ENCODE measurements at places on chromosomes 5 and 9. TPM values are rescaled to one million over a fixed set of nuclear protein-coding genes. Genes with fewer than 3 reads are reported as not detected.

DNA sequence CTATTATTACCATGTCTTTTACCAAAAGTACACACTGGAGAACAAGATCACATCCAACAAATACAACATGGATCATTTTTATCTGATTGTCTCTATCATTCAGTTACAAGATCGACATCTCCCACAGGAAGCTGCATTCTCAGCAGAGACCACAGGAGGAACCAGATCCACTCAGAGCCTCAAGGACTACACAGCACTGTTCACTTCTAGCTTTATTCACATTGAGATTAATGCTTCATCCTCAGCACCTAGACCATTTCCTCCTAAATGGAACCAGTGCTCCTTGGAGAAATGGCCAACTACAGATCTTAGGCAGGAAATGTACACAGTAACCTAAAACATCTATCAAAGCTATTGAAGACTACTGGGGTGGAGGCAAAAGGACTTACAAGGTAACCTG is 13.3 kb upstream of the C5orf15 start:
- no peak for DNase-seq

GRCh38 chr9:76415154-76415553 is 20.9 kb upstream of the RFK start:
- DNase-seq, result no peak

DNA sequence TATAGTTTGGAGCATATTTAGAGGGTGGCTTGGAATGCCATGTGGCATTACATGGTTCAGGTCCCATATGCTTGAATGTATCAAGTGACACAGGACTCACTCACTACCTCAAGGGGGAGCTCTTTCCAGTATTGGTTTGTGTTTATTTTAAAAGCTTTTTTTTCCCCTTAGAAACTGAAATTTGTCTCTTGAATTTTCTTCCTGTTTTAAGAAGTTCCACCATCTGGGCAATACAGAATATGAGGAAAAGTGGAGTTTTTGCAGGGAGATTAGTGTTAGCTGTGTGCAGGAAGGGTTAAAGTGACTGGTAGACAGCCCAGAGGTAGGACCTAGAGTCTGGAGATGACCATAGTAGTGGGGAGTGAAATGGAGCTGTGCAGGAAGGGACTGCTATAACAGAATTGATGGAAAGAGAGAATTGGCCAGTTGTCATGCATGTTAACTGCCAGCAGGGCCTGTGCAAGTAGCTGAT is 36.6 kb downstream of the CTNNA1 start:
- DNase-seq, result no peak

DNA sequence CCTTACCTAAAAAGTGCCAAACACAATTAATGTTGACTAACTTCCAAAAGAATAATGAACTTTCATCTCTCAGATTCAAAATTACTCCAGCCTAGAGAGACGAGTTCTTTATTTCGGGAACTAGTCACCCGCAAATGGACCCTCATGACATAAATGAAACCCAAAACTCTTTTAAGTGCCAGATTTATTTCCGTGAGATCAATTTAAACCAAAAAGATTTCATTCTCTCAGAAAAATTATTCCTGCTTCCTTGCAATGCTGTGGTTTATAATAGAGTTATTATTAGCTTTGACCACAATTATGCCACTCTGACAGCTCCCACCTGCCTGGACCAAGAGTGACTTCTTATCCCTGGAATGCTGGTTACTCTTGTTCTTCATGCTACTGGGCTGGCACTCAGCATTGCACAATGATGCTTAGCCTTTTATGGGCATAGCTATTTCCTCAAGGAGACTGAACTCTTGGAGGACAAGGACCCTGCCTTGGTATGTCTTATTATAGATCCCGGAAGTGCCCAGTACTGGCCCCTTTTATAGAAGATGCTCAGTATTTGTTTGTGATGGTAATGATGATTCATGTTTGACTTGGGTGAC is 183.5 kb downstream of the SNX18 start:
- DNase-seq, result no peak

GRCh38 chr5:135466178-135467050 is 14.3 kb upstream of the TIFAB start:
- no peak for DNase-seq

GRCh38 chr9:110283751-110284150 is 27.4 kb upstream of the TXN start:
- no peak for DNase-seq

GRCh38 chr5:179311091-179311470 is 34.2 kb downstream of the ADAMTS2 start:
- no peak for DNase-seq

DNA sequence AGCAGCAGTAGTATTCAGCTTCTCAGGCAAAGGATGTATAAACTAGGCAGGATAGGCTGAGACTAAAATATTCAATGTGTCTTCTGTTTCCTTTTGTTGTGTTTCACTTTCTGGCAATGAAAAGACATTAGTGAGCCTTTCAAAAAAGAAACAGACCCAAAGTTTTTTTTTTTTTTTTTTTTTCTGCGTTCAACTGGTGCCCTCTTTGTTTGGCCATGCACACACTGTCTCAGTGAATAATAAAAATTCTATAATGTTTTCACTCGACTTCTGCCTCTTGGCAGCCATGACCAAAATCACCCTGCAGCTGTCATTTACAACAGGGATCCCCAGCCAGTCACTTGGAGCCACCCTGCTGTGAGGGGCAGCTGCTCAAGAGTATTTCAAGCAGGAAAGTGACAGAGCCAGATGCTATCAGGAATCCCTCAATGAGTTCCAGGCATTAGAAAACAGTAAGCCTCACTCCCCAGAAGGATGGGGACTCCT is 44.0 kb upstream of the MAN2A1 start:
- DNase-seq, result no peak

DNA sequence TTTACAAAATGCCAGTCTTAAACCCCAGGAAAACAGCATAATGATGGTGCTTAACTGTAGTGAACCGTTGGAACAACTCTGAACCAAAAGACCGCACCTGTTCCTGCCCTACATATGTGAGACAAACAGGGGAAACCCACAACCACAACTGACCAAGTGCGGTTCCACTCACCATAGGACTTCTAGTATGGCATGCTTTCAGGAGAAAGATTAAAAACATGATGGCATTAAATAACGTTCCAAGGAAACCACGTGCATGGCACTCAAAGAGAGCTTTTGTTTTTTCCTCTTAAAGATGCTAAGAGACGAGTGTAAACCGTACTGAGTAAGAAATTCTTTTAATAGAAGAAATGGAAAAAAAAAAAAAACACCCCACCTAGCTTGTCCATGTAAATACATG is 119.8 kb downstream of the SSBP2 start:
- no peak for DNase-seq

- DNase-seq, result no peak
Observed at GRCh38 chr5:128695791-128696530, 157.9 kb upstream of the FBN2 start.

DNA sequence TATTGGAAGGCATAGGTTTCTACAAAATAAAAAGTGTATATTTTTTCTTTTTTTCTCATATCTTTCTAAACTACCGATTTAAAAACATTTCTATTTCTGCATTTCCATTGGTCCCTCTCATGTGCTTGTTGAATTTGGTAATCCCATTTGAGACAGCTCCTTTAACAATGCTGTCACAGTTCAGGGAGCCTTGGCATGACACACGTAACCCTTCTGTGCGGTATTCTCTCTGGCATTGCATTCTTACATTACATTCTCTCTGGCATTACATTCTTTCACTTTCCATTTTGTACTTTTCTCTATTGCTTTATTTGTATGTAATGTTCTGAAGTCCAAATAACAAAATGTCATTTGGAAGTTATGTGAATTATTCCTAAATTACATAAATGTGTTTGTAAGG is 150.7 kb upstream of the RASGRF2 start:
- no peak for DNase-seq

DNA sequence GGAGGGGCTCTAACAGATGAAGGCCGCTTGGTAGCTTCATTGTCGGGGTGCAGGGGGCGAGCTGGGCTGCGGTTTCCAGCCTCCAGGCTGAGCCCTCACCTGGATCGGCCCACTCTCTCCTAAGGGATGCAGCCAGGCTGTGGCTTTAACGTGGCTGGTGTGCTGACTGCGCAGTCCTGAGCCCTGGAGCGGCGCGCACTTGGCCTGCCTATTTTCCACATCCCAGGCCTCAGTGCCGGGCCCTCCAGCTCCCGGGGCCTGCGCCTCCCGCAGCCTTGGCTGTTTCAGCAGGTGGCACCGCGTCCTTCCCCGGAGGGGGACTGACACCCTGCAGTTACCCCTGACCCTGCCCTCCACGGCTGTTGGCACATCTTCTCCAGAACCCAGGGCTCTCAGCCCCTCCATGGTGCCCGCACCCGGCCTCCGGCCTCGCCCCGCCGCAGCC is 1.4 kb downstream of the RNU6ATAC start:
- DNase-seq, result no peak

Gene GFPT2
- 4.5 TPM for polyA plus RNA-seq

Gene C5orf52
- polyA plus RNA-seq, result not detected

Gene FPGS
- polyA plus RNA-seq, result 42.7 TPM

Gene LMAN2
- polyA plus RNA-seq, result 123 TPM

Gene IL4
- polyA plus RNA-seq, result not detected

Gene RNF38
- 43.2 TPM for polyA plus RNA-seq

Gene OSTF1
- 28.4 TPM for polyA plus RNA-seq

Gene C9orf50
- polyA plus RNA-seq, result 0.73 TPM

Gene FRRS1L
- 4.4 TPM for polyA plus RNA-seq
